ENCODE measurements at places on chromosomes 6 and 20.

GRCh38 chr6:157625764-157626163, 197.3 kb upstream of the SNX9 start:
- DNase-seq = no peak

GRCh38 chr20:51680067-51680749, 88.0 kb downstream of the ATP9A start:
- no peak for DNase-seq

DNA sequence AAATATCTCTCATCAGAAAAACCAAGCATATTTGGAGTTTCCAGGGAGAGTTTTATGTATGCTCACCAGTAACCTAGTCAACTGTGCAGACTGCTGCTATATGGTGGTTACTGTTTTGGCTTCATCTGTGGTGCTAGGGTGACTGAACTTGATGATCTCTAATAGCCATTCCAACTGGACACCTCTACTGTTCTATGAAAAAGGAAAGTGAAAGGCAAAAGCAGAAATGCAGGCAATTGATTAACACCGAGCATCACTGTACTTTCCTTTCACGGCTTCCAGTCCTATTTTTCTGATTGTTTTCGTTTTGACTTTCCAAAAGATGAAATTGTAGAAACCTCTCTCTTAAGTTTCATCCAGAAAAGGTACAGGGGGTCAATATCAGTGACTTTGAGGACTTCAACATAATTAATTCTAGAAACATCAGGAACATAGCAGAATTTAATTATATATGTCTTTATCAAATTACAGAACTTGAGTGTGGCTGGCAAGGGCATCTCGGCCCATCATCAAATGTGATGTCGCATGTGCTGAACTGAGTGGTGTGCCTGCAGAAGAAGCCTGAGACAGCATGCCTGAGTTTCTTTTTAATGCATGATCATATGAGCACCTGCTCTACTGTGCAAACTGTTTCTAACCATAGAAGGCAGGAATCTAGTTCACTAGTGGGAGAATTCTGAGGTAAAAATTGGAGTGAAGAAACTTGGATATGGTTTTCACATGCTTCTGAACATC, 464.3 kb upstream of the FLRT3 start:
- DNase-seq = no peak

- no peak for DNase-seq
Measured at GRCh38 chr20:14955399-14955798, 618.0 kb upstream of the FLRT3 start.

GRCh38 chr6:2582268-2582667, 168.5 kb downstream of the MYLK4 start:
- no peak for DNase-seq

GRCh38 chr6:113219783-113220182, 637.4 kb upstream of the MARCKS start:
- no peak for DNase-seq

DNA sequence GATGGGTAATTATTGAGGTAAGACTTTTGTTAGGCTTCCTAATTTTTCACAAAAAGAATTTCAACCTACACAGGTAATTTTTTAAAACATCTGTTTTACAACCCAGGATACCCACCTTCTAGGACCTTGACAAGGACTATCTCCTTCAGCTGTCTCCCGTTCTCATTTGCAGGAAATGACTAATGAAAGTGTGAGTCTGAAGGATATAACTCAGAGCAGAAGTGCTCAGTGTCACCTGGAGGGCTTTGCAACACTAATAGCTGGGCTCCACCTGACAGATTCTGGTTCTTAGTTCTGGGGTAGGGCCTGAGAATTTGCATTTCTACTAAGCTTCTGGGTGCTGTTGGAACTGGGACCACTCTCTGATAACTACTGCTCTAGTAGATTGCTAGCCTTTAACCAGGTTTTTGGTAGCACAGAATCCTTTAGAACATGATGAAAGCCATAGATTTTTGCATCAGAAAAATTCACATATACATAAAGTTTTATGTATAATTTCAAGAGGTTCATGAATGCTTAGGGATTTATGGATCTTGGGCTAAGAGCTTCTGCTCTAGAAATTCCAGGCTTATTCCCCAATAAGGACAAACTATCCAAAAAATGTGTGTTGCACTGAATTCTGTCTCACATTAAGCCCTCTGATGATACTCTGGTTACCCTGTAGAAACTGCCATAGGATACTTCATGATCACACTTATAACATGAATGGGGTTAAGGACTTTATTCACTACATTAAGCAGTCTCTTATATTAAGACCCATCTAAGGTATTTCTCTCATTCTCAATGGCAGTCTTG, 30.3 kb downstream of the AK9 start:
- DNase-seq = no peak

DNA sequence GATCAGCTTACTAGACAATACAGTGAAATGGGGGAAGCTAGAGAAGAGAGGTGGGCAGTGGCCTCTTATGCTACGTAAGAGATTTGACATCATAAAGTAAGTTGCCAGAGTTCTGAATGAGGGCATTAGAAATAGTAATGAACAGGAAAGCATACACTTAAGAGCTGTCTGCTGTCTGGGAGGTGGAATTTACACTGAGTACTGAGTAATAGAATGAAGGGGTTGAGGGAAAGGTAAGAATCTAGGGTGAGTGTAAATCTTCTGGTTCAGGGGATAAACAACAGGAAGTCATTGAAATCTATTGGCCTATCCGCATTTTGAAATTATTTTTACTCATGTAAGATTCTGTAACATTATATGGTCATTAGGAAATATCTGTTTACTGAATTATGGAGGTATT, 35.8 kb downstream of the HLA-DMB start:
- no peak for DNase-seq

DNA sequence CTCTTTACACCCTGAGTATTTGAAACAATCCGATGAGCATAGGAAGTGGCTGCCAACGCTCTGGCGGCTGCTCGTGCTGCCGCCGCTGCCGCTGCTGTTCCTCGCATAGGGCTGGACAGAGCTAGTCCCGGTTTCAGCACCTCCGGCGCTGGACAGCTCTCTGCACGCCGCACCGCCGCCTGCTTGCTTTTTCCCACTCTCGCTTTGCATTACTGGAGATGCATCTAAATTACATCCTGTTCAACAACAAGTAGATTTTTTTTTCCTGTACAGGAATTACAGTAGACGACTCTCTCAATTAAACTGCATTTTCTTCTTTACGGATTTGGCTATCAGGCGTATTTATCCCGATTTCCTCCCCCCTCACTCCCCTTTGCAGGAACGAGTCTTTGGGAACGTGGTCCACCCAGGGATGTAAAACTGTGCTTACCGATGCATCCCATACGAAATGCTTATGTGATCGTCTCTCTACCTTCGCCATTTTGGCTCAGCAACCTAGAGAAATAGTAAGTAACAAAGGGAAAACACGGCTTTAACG, 563.8 kb downstream of the LMBRD1 start:
- no peak for DNase-seq

GRCh38 chr20:56925831-56926170, 296.7 kb downstream of the TFAP2C start:
- no peak for DNase-seq

- no peak for DNase-seq
Measured at GRCh38 chr6:156645097-156645496, 132.1 kb upstream of the ARID1B start.

- no peak for DNase-seq
Measured at GRCh38 chr6:110654096-110654820, 161.0 kb downstream of the CDK19 start.

GRCh38 chr6:20826378-20826777, 292.1 kb downstream of the CDKAL1 start:
- no peak for DNase-seq
